ENCODE measurements at places on chromosomes 12 and 14.

DNA sequence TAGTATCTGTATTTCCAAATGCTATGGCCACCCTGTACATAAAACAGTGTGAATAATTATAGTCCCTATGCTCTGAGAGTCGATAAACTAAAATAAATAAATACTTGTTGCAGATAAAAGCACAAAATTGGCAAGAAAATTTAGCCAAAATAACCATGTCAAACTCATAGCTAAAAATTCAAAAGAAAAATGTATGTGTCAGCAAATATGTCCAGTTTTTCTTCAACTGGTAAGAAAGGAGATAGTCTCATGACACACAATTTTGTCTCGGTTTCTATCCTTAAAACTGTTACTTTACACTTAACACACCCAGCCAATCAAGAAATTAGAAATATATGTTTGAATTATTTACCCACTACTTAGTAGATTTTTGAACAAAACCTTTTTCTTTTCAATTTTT is 145.6 kb upstream of the FSCB start:
- DNase-seq: no peak

DNA sequence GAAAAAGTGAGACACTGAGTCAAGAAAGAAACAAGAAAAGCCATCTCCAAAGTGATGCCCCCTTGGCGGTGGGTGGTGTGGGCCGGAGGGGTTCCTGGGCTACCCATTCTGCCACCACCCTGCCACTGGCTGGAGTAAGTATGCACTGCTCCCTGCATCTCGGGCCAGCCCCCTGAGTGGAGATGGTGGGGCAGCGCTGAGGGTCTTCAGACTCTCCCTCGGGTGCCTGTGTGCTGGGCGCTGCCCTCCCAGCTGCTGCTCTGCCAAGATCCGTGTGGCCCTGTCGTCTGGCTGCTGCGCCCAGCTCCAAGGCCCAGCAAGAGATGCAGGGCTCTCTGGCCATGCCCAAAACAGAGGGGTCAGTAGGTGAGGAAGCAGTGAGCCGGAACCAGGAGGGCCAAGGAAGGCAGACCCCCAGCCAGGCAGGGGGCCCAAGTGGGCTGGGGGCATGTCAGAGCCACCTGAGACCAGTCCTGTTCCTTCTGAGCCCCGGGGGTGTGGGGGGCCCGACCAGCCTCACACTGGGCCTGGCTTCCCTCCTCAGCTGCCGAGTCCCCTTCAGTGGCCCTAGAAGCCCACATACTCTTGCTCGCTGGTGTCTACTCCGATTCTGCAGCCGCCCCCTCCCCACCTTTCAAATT is 5.2 kb downstream of the GPR132 start:
- DNase-seq: no peak

GRCh38 chr12:23771240-23771949 is 178.1 kb downstream of the SOX5 start:
- DNase-seq: no peak

DNA sequence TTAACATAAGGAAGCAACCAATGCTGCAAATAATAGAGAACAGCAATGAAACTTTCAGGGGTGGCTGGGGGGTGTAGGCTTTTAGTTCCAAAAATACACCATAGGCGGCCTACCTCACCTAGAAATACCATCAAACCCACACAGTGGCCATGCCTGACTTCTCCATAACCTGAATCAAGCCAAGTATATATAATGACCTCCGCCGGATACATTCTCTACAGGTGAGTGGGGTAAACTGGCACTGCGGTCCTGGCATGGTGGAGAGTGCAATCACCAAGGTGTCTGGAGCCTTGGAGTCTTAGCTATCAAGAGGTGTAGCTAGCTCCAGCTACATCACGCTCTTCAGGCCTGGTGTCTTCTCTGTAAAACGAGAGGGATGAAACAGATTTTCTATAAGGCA is 1.2 kb downstream of the ZBTB25 start:
- DNase-seq: no peak

DNA sequence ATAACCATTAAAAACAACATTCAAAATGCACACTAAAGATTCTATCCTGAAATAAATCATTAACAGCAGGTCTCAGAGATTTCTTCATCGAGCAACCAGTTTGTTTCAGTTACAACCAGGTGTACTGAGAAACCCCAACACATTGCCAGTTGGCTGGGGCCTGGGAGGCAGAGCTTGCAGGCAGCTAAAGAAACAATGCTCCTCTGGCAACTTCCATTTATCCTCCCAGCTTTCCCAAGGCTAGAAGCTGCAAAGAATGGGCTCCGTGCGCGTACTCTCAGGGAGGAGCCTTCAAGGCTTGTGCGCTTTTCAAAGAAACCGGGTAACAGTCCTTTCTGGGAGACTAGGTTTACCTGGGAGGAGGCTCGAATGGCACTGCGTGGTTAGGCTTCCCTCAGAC is 181.6 kb downstream of the MSRB3 start:
- DNase-seq: no peak

GRCh38 chr14:54194501-54194900 is 202.3 kb upstream of the CDKN3 start:
- DNase-seq: no peak
